ENCODE measurements at places on chromosomes 7 and 10.

- no peak for DNase-seq
These were observed 3.5 kb downstream of the PRR15 start for GRCh38 chr7:29567174-29567573.

DNA sequence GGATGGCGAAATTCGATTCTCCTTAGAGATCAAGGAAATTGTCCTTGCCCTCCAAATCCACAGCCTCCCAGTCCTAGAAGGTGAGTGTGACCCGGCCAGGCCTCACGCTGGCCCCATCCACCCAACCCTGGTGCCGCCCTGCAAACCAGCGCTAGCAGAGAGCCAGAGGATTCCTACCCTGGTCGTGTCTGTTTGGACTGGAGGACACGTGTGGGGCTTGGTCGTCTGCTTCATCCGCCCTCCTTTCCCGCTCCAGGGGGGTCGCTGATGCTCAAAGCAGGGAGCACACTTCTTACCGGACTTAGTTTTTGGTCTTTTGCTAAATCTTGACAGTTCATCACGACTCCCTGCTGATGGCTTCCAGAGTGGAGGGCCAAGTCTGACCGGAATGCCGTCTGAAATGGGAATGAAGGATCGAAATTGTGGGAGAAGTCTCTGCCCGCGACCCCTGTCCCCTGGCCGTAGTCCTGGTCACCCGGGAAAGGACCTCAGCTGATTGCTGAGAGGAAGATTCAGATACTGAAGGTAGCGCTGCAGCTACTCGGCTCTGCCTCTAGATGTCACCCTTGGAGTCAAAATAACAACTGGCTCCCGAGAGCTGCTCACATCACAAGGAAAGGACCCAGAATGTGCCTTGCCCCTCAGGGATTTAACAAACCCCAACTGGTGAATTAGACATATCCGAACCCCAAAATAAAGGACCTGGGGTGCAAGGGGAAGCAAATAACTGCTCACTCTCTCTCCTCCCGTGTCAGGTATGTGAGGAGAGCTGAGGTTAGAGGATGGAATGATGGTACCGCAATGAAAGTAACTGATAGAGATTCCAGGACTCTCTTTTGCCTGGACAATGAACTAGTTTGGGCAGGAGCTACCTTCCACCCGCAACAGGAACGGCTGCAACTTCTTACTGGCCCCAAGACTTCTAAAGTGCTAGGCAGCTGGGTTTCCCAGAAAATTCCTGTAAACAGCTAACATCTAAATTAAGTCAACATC is 23.5 kb upstream of the ORC5 start:
- peak; percentile 64 for DNase-seq

DNA sequence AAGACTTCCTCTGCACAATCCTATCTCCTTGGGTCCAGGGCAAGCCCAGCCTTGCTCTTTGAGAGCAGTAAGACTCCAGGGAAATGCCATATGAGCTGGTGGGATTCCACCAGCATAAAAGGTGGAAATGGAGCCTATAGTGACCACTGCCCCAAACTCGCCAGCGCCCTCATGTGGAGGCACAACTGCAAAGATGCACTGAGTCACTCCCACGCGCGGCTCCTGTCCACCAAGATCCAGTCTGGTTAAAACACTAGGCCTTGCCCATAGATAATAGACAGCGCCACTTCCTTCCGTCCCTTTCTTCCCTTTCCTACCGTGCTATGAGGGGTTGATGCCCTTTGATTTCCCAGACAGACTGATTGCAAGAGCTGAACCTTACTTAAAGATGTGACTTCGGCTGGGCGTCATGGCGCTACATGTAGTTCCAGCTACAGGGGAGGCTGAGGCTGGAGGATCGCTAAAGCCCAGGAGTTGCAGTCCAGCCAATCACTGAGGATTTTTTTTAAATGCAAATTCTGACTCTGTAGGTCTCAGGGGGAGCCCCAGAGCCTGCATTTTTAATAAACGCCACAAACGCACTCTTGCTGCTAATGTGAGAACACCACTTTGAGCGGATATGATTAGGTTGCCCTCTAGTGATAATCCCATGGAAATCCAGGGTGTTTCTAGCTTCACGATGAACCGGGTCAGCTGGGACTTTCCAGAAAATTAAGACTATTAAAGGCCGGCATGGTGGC is 136.5 kb downstream of the EPC1 start:
- DNase-seq = peak; percentile 74

GRCh38 chr7:5629941-5630340 is 151.5 kb downstream of the RNF216 start:
- DNase-seq = peak; percentile 81

GRCh38 chr10:115052226-115052625 is 40.9 kb upstream of the ATRNL1 start:
- no peak for DNase-seq

- DNase-seq = no peak
These were observed 334.3 kb upstream of the SEMA3D start for GRCh38 chr7:85521108-85521694.

DNA sequence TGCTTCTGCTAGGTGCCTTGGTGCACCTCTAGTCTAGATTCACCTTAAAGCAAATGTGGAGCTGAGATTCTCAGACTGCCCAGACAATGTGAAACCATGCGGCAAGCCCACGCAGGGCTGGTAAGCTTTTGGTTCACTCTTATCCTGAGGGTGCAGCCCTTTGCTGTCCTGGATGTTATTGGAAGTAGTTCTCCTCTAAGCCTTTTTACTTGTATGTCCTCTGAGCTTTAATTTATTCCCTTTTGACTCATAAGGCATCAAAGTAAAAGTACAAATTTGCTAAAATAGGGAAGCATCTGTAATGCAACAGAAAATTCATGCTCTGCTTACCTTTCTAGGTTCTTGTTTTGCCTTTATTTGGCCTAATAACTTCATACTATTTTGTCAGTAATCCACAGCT is 186.8 kb downstream of the MACC1 start:
- no peak for DNase-seq

DNA sequence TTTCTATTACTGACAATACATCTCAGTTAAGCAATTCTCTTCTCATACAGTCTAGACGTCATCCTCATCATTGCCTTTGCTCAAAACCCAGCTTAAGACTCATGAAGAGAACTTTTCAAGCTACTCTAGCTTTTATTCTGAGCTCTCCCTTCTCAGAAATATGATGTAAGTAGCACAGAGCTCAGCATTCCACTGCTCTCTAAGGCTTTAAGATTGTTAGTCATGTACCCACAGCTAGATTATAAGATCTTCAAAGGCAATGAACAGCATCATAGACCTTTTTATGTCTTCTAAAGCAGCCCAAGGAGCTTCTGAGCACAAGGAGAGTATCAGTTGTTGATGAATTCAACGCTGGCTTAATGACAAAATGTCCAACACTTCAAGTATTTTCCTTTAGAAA is 119.3 kb downstream of the NRP1 start:
- peak; percentile 69 for DNase-seq

DNA sequence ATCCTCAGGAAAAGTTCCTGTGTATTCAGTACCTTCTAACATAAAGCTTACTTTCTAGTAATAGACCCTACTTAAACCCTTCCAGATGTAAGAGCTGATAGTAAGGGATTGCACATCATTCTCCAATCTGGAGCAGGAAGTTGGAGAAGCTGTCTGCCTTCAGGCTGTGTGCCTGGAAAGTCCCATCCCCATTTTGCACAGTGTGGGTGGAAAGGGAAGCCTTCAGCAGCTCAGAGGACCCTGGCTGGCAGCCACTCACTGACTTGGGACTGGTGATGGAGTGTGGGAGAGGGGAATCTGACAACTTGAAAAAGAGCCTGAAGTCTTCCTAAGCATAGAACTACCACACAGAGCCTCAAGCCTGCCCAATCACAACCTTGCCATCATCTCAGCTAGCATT is 164.1 kb upstream of the ADO start:
- DNase-seq = peak; percentile 31

DNA sequence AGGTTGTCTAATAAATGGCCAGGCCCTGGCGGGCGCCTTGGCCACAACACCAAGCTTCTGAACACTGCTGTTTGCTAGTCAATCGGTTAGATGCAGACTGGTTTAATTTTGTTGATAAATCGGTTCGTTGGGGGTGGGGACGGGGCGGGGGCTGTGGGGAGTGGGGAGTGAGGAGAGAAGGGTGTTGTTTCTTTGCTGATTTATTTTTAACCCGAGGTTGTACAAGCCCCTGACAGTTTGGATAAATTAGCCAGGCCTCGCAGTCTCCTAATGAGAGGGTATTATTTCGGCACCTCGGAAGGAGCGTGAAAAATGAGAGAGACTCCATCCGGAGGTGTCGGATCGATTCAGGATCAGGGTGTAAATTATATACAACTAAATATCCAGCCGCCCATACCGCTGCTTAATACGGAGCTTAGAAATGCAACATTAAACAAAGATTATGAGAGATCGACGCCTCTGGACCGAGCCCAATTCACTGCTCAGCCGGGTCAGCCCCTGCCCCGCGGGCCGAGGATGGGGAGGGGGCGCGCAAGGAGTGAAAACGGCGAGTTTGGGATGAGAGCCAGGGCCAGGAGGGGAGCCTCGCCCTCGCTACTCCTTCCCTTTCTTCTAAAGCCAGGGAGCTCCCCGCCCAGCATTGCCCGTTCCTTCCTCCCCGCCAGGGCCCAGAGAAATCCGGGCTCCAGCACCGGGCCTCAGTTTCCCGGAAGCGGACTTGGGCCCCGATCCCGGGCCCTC is 8.0 kb downstream of the UNCX start:
- DNase-seq = no peak

GRCh38 chr7:116863936-116864500 is 1.6 kb downstream of the CAPZA2 start:
- no peak for DNase-seq

DNA sequence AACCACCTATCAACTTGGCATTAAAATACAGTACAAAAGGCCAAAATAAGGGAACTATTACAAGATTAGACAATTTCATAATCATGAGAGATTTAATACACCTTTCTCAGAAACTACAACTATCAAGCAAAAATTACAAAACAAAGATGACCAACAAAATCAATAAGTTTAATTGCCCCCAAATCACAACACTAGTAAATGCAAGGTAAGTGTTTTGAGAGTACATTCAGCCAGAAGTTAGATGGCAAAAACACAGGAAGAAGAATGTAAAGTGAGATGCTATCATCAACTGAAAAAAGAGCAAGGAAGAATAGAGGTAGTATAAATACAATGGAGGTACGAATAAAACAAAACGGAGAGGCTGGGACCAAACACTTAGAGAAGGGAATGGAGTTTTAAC is 3.2 kb downstream of the PNPLA8 start:
- DNase-seq = no peak

DNA sequence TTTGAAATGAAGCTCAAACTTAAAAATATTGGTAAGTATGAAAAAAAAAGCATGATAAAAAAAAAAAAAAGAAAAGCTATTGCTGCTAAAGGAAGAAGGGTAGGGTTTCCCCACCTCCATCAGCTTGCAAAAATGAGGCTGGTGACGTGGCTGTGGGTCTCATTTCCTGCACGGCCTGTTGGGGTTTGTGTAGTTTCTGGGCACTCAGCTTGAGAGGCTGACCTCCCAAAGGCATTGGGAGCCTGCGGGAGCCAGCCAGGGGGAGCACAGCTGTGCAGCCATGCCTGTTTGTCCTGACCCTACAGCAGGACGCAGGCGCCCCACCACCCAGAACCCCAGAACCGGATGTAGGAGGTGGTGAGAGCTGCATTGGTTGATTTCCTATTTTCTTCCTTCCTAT is 48.8 kb upstream of the CARD11 start:
- no peak for DNase-seq

DNA sequence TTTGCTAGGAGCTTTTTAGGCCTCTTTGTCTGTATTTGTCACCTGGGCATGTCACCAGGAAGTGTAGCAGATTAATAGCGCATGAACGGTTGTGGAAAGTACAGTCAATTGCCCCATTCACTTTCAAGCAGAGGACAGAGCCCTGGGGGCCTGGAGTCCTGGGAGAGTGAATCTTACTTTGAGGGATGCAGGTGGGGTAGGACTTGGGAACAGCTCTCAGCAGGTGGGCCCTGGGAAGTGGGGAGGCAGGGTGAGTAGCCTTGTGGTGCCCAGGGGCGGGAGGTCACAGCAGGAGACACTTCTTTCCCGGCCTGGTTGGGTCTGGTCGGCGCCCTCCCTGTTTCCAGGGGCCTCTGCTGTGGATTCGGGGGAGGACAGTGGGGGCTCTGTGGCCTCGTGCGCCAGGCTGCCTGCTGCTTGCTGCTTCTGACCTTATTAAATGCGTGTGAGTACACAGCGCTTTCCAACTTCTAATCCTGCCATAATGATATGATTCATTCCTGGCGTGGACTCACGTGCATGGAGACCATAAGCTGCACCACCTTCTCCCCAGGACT is 51.6 kb upstream of the AQP1 start:
- DNase-seq = no peak

All from fibroblast of mammary gland (primary cell).